GM13977 (cell line): ENCODE measurements at places on chromosomes 6 and 20.

GRCh38 chr6:37974943-37975342 is 155.4 kb downstream of the ZFAND3 start:
- no peak for DNase-seq

DNA sequence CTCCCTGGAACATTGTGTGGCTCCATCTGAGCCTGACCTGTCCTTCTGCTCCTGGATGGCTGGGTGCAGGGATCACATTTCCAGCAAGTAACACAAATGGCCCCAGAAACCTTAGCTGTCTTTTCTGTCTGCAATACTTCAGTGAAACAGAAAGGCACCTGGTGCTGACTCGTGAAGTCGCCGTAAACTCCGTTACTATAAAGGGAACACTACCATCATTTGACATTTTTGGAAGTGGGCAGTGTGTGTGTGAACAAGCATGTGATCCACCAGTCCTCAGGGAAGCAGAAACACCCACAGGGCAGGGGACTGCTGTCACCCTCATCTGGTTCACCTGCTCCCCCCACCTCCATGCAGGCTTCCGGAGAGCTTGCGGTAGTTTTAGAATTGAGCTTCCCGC is 23.9 kb downstream of the SERPINB6 start:
- DNase-seq: no peak

- DNase-seq: no peak
Observed at GRCh38 chr6:118992186-118992795, 57.3 kb upstream of the MCM9 start.

DNA sequence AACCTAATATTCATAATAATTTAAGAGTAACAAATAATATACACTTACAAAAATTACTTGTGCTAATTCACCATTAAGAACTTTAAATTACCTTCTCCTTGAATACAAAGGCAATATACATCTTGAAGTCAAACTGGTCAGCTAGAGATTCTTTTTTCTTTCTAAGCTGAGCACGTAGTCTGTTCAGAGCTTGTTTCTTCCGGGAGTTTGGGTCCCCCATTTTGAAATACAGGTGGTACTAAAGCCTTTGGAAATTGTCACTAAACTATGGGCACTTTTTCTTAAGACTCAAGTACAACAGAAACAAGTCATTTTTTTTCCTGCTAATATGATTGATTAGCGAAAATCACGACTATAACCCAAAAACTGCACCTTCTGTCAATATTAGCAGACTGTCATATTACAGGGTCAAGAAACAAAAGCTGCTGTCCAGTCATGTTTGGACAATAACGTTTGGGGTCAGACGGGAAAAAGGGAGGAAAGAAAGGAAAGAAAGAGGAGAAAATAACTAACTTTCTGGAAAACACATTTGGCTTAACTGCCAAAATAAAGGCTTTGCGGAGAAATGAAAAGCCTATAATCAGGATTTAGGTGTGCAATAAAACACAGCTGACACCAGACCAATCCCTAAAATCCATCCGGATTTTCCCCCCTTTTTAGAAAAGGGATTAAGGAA is 367 bp downstream of the C6orf62 start:
- DNase-seq: no peak

DNA sequence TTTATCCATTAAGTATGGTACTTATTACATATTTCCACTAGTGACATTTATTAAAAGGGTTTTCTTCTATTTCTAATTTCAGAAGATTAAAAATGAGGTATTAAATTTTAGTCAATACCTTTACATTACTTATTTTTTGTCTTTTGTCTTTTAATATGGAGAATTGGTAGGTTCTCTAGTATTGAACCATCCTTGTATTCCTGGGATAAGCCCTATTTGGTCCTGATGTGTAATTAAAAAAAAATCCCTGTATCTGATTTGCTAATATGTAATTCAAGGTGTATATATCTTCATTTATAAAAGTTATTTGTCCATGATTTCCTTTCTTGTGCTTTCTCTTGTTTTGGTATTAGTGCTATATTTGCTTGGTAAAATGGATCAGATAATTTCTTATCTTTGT is 153.7 kb downstream of the TRMT11 start:
- no peak for DNase-seq

- DNase-seq: no peak
Observed at GRCh38 chr6:98949589-98949988, 1.8 kb upstream of the FBXL4 start.
